ENCODE measurements at places on chromosomes 11 and 22.

DNA sequence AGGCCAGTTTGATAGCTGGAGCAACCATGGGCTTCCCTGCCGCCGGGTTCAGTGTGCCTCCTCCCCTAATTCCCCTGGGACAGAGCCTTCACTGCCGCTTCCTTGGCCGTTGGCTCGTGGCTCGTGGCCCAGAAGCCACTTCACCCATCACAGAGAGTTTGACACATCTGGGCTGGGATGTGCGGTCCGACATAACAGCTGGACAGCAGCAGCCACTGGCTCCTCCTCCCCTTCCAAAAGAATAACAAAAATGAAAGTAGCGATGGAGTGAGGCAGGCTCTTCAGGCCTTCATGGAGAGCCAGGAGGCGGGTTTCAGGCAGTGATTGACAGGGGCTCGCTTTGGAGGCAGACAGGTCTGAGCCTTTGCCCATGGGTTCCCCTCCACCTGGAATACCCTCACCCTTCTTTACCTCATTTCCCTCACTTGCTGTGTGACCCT lies 8.2 kb downstream of the CREB3L1 start:
- peak; percentile 62 for DNase-seq

- no peak for DNase-seq
Observed at GRCh38 chr11:58958500-58958899, 19.2 kb downstream of the GLYATL1 start.

- no peak for DNase-seq
Observed at GRCh38 chr11:65058419-65059054, at the start of gene NAALADL1. Gene NAALADL1, minus strand, starts transcription at chr11:65058553. Its CDS starts 32 bp downstream, at chr11:65058521.

DNA sequence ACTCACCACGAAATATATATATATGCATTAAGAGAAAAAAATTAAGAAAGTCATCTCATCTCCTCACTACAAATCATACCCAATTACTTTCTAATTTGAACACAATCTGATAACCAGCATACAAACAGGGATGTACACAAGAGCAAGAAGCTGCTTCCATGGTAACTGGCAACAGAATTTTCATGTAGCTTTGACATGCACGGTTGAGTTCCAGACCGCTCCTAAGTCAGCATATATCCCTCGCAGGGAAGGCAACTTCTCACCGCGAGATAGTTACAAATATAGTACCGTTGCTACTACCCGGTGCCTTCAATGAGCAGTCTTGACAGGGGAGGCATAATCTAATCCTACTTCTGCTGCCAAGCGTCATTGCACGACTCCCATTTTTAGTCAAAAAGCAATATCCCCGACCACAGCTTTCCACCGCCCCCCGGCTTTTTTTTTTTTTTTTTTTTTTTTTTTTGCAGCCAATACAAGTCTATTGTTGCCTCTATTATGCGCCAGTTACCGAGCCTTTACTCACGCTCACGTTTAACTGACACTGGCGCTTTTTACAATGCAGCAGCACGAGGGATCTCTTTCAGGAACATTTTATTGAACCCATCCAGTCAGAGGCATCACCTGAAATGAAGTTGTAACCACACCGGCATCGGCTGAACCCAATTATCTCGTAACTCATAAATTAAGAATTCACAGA lies 2.2 kb downstream of the CADM1 start:
- peak; percentile 28 for DNase-seq

DNA sequence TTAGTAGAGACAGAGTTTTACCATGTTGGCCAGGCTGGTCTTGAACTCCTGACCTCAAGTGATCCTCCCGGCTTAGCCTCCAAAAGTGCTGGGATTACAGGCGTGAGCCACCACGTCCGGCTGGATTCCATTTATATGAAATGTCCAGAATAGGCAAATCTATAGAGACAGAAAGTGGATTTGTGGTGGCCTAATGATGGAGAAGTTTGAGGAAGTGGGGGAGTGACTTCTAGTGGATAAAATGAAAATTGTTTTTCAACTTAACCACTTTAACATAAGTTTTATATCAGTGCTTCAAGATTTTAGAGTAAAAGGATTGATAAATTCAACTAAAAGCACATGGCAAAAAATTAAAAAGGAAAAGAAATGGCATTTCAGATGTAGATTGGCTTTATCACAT lies 66.2 kb downstream of the HIPK3 start:
- peak; percentile 14 for DNase-seq

DNA sequence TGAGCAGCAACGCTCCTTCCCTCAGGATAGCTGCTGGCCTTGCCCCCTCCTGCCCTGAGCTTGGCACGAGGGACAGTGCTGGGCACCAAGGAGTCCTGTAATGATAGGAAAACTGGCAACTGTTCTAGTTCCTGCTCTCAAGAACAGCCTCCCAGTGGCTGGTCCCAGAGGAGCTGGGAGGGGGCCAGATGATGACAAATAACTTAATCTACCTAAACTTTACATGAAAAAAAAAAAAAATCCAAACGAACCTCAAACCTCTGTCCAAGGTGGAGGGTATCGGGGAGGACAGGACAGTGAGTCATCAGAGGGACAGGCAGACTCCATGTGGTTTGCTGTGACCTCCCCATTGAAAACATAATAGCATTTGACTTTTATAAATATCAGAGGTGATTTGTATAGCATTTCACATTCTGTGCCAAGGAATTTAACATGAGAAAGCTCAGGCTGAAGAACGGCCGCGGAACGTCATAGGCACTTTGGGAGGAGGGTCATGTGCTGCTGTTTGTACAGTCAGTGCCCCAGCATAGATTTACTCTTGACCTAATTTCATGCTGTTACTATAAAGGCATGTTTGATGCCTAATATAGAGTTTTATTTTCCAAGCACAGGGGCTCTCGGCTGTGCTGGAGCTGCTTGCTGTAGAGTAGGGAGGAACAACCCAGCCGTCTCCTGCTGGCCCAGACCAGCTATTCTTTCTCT lies 98.2 kb upstream of the NNMT start:
- DNase-seq = peak; percentile 71

GRCh38 chr11:5620651-5621521 lies 3.9 kb upstream of the TRIM34 start:
- peak; percentile 50 for DNase-seq

DNA sequence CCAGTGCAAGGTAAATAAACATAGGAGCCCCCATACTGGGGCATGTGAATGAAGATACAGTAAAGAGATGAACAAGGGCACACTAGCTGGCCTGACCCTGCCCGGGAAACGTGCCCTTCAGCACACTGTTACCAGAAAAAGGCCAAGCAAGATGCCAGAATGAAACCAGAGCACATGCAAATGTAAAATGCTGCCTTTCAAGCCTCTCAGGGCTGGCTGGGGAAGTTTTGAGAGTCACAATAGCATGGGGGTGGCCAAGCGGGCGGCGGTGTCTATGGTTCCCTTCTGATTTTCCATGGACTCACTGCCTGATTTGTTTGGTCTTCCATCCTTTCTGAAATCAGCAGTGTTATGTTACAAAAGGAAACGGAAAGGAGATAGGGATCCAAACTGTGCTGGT lies 18.9 kb upstream of the SUSD2 start:
- no peak for DNase-seq

- no peak for DNase-seq
Observed at GRCh38 chr11:102577723-102578122, 47.2 kb upstream of the MMP7 start.

GRCh38 chr22:37249986-37250385 lies 5.9 kb upstream of the RAC2 start:
- no peak for DNase-seq

GRCh38 chr22:37599153-37599552 lies 9.5 kb upstream of the GGA1 start:
- DNase-seq = no peak

DNA sequence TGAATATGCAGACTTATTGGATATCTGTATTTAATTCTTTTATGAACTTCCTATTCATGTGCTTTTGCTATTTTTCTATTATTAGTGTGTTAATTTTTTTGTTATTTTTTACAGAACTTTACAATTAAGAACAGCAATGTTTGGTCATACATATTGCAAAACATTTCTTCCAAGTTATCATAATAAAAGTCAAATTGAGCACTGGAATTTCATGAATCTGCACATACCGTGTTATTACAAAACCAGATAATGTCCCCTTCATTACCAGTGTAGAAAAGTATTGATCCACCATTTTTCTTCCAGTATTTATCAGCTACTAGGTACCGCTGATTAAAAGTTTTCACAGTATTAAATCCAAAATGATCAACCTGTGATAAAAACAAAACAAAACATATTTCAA lies 40.5 kb downstream of the PRCP start:
- DNase-seq = no peak

DNA sequence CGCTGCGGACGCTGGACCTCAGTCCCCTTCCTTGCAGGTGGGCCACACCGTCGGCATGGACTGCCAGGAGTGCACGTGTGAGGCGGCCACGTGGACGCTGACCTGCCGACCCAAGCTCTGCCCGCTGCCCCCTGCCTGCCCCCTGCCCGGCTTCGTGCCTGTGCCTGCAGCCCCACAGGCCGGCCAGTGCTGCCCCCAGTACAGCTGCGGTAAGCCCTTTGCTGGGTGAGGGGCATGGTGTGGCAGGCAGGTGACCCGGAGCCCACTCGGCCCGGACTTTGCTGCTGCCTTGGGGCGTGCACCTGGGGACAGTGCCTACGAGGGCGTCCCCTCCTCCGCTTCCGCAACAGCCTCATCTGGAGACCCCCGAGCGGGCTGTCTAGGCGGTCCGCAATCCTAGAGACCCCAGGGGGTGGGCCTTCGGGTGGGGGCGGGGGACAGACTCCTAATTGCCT lies 25.4 kb upstream of the MUC5B start:
- DNase-seq = no peak

GRCh38 chr11:123707606-123708205 lies 33.8 kb downstream of the ZNF202 start:
- peak; percentile 68 for DNase-seq

DNA sequence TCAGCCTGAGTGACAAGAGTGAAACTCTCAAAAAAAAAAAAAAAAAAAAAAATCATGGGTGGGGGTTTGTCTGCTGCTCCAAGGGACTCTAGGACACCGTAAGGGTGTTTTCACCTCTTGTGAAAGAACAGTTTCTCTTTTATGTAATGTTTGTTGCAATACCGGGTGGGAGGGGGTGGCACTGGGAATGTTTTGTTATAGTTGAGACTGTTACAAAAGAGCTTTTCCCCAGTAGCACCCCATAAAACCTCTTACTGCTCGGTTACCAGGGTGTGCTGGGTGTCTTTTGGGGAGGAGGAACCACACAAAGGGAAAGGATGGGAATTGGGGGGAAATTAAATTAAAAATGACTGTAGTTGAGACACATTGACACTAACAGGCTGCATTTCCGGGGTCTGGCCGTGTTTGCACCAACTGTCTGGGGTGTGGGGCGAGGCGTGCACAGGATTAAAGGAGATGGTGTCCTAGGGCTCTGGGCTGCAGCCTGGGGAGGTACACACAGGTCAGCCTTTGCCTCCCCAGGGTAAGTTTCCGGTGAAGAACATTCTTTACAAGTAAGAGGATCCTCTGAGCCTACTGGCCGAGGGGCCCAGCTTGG lies 1.6 kb downstream of the NFAM1 start:
- no peak for DNase-seq

- no peak for DNase-seq
Observed at GRCh38 chr11:73649206-73649605, 2.8 kb downstream of the PLEKHB1 start.

- DNase-seq = no peak
Observed at GRCh38 chr11:96713301-96713700, 323.5 kb downstream of the JRKL start.

GRCh38 chr22:30370641-30371230 lies 13.9 kb downstream of the CCDC157 start:
- DNase-seq = no peak

DNA sequence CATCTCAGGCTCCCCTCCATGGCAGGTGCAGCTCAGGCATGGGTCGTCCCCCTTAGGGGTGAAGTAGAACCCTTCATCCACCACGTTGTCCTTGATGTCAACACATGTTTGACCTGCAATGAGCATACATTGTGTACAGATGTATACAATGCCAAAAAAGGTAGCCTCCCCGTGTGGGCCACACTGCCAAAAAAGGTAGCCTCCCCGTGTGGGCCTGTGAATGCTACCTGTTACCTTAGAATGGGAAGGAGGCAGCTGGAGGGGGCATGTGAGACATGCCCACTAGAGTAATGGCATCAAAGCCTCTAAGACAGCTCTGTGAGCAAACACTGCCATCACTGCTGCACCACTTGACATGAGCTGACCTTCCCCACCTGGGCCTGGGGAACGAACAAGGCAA lies 73.7 kb downstream of the DGCR2 start:
- no peak for DNase-seq

- no peak for DNase-seq
Observed at GRCh38 chr11:43356336-43356735, 2.4 kb upstream of the TTC17 start.

GRCh38 chr11:17551347-17552040 lies 4.4 kb downstream of the OTOG start:
- no peak for DNase-seq

GRCh38 chr11:94342250-94342649 lies 37.9 kb downstream of the IZUMO1R start:
- no peak for DNase-seq

DNA sequence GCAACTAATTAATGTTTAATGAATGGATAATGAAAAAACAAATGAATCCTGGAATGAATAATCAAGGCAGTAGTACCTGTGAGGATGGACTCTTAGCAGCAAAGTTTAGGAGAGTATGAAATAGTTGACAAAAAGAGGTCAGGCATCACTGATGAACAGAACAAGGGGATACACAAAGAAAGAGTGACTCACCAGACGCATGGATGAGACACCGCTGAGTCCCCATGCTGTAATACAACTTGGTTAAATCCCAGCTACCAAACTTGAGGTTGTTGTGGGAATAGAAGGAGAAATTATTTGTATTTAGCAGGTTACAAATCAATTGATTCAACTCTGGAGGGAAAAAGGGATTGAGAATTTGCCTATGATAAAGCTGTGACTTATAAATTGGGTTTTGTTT lies 976.9 kb upstream of the TENM4 start:
- DNase-seq = peak; percentile 7

DNA sequence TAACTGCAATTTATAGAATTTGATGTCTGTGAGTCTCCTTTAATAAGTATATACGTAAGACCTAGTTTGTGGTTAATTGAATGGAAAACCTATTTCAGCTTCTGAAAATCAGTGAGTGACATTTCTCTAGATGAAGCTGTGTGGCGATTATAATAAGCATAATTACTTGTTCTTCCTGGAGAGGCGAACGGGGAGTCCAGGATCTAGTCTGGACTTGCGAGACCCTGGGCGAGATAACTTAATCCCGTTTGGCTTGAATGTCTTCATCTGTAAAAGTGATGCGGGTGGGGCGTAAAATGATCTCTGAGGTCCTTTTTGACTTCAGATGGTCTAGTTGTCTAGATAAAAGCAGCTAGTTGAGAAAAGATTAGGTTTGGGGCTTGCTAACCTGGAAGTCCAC lies 1.1 kb downstream of the PRRG4 start:
- no peak for DNase-seq

- DNase-seq = peak; percentile 24
Observed at GRCh38 chr11:122422682-122423081, 232.8 kb upstream of the UBASH3B start.

DNA sequence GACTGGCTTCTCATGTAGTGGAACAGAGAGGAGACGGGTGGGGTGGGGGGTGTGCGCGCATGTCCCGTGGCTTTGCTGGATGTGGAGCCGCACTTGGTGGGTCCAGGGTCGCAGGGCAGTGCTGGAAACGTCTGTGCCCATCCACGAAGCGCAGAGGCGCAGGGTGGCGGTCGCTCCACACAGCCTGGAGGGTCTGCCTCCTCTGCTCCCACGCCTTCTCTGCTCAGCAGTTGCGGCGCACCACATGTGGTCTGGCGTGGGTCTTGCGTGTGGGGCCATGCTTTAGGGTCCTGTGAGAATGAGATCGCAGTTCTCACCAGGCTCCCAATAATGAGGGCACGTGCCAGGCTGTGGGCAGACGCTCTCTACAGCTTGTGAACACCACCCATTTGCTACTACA lies 50.7 kb downstream of the MUC6 start:
- no peak for DNase-seq

GRCh38 chr11:130129922-130130321 lies 29.7 kb upstream of the ST14 start:
- DNase-seq = no peak

Measured in fibroblast of skin of abdomen (primary cell).